ENCODE measurements at places on chromosomes 3 and 15.

DNA sequence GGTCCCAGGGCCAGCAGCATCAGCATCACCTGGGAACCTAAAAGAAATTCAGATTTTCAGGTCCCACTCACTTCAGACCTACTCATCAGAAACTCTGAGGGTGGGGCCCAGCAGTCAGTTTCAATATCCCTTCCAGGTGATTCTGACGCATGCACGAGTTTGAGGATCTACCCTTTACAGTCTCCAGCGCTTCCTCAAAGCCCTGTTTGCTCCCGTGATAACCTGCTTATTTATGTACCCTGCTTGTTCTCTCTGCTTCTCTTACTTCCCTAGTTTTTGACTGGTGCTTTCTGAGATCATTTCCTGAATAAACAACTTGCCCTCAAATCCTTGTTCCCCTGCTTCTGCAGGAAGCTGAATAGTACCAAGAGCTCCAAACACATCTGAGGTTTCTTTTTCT is 245.3 kb downstream of the ZNF621 start:
- no peak for DNase-seq

DNA sequence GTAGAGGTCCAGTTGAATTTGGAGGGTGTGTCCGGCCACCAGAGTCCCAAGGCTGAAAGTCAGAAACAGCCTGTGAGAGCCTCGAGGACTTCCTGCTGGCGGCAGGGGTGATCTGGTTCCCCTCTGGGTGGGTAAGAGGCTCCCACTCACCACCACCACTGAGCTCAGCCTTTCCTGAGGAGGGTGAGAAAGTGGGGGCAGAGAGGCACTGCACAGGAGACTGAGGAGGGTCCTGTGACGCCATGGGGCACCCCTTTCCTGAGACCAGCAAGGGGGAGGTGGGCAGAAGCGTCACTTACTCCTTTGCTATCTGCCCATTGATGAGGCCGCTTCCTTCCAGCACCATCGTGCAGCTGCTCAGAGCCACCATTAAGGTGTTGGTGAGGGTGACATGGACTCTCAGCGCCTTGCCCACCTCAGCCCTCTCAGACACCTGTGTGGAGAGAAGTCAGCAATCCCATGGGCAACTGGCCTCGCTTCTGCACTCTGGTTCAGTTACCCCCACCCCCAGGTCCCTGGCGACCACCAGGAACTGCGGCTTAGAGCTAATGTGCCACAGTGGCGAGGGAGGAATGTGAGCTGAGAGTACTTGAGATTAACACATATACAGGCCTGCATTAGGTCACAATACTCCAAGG is 10.0 kb upstream of the TGM5 start:
- DNase-seq: no peak

GRCh38 chr3:152211655-152212054 is 57.1 kb upstream of the MBNL1 start:
- no peak for DNase-seq

DNA sequence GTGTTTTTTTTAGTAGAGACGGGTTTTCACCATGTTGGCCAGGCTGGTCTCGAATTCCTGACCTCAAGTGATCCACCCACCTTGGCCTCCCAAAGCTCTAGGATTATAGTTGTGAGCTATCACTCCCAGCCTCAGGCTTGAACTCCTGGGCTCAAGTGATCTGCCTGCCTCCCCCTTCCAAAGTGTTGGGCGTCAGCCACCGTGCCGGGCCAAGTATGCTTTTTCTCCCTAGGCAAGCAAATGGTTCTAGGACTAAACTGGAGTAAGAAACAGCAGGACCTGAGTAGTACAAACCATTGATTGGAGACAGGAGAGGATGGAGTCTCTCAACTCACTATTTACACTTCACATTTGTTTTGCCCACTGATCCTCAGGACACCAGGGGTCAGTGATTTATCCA is 4.6 kb upstream of the PTPN9 start:
- no peak for DNase-seq

Measured in activated naive CD8-positive, alpha-beta T cell treated with anti-CD3 and anti-CD28 coated beads, Interleukin-2, amount 50 U/mL, for 24 hours (primary cell).